ENCODE measurements at places on chromosomes 6 and 20.

- DNase-seq: no peak
These were observed 21.9 kb upstream of the CHMP4B start for GRCh38 chr20:33789109-33789857.

GRCh38 chr6:150269130-150269856 is 99.5 kb upstream of the IYD start:
- no peak for DNase-seq

DNA sequence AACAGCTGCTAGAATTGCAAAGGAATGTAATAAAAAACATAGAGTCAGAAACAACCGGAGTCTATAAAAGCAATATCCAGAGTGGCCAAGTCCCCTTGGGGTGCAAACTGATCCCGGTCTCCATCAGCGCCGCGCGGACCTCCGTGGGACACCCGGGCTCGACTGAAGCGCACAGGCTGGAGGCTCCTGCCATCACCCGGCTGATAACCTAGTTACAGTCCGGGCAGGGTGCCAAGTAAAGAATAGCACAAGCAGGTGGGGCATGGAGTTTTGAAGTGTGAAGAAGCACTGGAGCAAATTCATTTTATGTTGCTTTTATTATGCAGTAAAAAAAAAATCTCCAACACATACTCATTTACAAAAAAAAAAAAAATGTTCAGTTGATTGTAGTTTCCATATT is 205.1 kb upstream of the GMDS start:
- no peak for DNase-seq

DNA sequence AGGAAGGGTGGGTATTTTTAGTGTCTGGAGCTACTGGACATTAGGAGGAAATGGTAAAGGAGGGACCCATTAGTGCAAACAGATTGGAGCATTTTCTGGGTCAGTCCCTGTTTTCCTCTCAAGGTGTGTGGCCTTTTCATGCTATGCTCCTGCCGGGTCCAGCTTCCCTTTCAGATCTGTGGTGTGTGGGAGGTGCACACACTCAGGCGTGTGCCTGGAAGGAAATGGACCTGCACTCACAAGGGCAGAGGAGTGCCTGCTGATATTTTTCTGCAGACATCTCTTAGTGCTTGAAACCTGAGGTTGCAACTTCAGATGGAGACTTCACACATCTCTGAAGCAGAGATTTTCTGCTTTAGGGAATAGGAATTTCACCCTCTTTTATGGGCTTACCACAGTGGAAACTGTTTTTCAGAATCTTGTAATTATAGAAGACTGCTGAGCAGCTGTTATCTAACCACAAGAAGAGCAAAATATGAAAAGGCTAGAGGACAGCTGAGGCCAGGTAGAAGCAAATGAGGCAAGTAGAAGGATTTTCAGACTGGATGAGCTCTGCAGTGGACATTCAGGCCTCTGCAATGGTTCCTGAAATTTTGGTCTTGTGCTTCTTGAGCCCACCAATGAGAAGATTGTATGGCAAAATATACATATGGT is 764.3 kb downstream of the QKI start:
- DNase-seq: no peak

- no peak for DNase-seq
These were observed 79.9 kb downstream of the FNDC1 start for GRCh38 chr6:159249128-159249527.

DNA sequence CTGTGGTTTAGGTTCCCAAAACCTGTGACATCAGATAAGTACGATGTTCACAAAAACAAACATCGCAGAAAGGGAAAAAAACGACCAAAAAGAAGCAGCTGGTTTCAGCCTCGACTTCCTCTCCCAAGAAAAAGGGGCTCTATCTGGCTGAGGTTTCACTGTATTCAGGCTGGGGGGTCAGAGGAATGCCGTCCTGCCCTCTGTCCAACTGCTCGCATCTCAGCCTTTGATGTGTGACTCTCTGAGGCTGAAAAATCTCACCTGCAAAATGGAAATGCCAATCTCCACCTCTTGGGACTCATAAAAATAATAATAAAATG is 123.6 kb upstream of the PTPN1 start:
- no peak for DNase-seq

GRCh38 chr6:168265394-168265793 is 54.2 kb downstream of the DACT2 start:
- DNase-seq: no peak

DNA sequence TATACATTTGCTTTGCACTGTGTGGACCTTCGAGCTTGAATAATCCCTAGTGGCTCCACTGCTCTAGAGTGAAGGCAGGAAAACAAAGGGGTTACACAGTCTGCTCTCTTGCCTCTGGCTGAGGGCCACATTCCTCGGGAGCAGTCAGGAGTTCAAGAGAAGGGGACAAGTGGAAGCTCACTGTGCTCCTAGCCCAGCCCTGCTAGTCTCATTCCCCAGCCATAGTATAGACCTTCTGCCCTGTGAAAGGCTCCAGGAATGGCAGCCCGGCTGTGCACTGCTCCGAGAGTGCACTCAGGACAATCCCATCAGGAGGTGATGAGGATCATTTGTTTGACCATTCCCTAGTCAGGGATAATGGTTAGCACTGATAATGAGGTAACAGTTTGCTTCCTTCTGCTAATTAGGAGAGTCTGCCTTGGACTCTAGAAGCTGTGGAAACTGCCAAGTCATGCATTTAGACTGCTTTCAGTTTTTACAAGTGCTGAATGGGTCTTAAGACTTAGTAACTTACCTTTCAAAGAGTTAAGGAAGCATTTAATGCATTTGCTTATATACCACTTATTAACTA is 8.5 kb downstream of the IYD start:
- DNase-seq: no peak

- DNase-seq: no peak
These were observed 220.8 kb downstream of the TRDN start for GRCh38 chr6:123415844-123416468.

GRCh38 chr20:21739161-21739560 is 33.7 kb downstream of the PAX1 start:
- no peak for DNase-seq

Measured in T-cell (primary cell).